ENCODE measurements at places on chromosomes 5 and 9.
A peak's percentile ranks its signal among the peaks of the same experiment; 100 is the strongest.

GRCh38 chr5:84885485-84886258, 501.0 kb upstream of the EDIL3 start:
- peak; percentile 55 for DNase-seq

DNA sequence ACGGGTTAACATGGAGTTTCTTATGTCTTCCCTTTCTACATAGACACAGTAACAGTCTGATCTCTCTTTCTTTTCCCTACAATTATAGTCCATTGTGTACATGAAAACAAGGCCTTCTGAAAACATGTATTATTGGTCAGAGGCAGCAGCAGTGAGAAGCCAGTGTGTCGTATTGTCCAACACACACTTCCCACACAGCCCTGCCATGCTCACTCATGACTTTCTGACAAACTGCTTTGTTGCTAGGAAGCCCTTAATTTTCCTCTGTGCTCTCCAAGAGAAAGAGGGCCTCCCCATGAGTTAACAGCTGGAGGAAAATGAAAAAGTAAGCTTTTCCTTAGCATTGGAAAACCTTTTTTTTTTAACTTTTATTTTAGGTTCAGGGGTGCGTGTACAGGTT, 56.4 kb upstream of the N4BP3 start:
- no peak for DNase-seq

DNA sequence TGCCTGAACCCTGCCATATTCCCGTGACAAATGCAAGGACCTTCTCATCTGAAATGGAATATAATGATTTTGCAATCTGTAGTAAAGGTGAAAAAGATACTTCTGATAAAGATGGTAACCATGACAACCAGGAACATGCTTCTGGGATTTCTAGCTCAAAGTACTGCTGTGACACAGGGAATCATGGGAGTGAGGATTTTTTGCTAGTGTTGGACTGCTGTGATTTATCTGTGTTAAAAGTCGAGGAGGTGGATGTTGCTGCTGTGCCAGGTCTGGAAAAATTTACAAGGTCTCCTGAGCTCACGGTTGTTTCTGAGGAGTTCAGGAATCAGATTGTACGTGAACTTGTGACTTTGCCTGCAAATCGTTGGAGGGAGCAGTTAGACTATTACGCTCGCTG, 33.5 kb downstream of the AOPEP start:
- DNase-seq: no peak

GRCh38 chr9:83000765-83001164, 62.2 kb downstream of the RASEF start:
- no peak for DNase-seq

GRCh38 chr9:93577975-93578682, 1.7 kb downstream of the PHF2 start:
- DNase-seq: no peak

DNA sequence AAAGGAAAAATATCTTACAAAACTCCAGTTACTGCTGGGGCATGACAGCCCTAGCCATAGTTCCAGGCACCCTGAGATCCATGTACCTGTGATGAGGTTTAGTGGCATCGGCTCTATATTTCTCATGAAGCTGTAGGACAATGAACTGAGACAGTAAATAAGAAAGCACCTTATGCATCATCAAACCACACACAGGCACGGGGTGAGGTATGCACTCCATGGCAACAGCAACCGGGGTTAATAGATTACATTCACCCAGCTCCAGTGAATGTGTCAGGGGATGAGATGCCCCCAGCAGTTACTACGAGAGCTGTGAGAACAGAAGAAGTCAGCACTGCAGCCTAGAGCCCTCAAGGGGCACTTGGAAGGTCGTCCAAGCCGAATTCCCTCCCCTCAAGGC, 162.0 kb upstream of the S1PR3 start:
- DNase-seq: no peak

DNA sequence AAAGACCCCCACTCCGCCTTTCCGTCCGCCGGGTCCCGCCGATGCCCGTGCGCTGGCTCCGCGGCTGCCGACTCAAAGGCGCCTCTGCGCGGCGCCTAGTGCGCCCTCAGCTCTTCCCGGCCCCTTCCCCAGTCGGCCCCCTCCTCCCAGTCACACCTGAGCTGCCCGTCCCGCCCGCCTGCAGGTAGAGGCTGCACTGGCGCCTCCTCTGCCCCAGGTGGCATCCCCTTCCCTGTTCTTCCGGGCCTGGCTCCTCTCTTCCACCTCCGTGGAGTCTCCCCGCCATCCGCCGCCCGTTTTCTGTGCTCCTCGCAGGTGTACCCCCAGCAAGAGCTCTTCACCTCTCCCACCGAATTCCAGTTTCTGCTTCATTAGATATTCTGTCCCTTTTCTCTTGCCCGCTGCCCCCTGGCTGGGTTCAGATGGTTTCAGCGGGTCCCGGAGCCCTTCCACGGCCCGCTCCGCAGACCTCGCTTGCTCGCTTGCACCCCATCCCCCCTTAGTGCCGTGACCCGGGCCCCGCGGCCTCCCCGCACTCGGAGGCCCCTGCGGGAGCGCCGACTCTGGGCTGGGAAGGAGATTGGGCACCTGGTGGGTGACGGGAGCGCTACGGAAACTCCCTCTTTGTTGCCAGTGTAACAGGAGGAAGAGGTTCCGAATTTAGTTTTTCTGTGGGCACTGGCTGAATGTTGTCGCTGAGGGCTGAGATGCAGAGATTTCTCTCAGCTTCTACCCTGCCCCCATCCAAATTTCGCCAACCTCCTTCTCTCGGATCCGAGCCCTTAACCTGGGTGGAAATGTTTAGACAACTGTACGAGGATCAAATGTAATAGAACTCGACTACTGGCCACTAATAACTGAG, 809 bp downstream of the SLC44A1 start:
- no peak for DNase-seq

- no peak for DNase-seq
Observed at GRCh38 chr5:141313711-141314110, 6.9 kb downstream of the TAF7 start.

GRCh38 chr5:37751227-37751626, 88.6 kb downstream of the GDNF start:
- no peak for DNase-seq

GRCh38 chr5:10607666-10608073, 43.8 kb downstream of the ANKRD33B start:
- DNase-seq: peak; percentile 37

- DNase-seq: no peak
Observed at GRCh38 chr5:179110528-179110927, 50.4 kb downstream of the ZNF354C start.

GRCh38 chr5:113538313-113538712, 24.8 kb downstream of the YTHDC2 start:
- no peak for DNase-seq

GRCh38 chr5:177358370-177358819, 671 bp downstream of the RGS14 start:
- no peak for DNase-seq

- peak; percentile 53 for DNase-seq
Observed at GRCh38 chr9:109781541-109782197, 1.7 kb downstream of the PALM2AKAP2 start.

DNA sequence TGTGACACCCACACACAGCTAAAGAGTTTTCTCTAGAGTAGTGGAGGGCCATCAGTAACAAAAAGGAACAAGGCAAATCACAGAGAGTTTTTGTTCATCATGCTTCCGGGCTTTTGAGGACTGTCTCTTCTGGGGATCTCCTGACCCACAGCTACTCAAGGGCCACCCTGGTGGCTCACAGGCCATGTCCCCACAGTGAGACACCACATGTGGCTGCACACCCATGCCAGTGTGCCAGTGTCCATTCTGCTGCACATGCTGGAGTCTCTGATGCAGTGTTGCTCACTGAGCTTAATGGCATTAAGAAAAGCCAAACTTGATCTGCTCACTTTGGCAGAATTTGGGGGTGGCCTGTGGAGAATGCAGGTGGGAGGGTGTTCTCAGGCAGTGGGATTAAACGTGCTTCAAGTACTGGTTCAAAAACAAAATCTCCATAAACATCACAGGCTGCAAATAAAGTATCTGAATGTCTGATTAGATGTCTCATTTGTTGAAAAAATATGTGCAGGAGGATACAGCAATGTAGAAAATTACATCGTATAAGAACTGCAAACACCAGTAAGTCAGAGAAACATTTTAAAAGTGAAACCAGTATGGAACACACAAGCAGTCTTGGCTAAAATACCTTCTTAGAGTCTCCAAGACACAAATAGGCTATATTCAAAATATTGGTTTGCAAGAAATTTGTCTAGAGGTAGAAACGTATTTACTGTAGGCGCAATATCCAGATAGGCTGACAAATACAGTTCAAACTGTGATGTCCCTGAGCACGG, 11.0 kb downstream of the FREM1 start:
- no peak for DNase-seq

GRCh38 chr5:62017092-62017491, 288.9 kb upstream of the KIF2A start:
- peak; percentile 30 for DNase-seq

GRCh38 chr5:158670201-158670600, 429.5 kb downstream of the EBF1 start:
- no peak for DNase-seq

GRCh38 chr9:18208166-18209059, 265.5 kb upstream of the ADAMTSL1 start:
- peak; percentile 27 for DNase-seq

GRCh38 chr9:113997610-113998009, 80.5 kb downstream of the AMBP start:
- no peak for DNase-seq

GRCh38 chr5:171272996-171273970, 35.8 kb upstream of the TLX3 start:
- peak; percentile 34 for DNase-seq

DNA sequence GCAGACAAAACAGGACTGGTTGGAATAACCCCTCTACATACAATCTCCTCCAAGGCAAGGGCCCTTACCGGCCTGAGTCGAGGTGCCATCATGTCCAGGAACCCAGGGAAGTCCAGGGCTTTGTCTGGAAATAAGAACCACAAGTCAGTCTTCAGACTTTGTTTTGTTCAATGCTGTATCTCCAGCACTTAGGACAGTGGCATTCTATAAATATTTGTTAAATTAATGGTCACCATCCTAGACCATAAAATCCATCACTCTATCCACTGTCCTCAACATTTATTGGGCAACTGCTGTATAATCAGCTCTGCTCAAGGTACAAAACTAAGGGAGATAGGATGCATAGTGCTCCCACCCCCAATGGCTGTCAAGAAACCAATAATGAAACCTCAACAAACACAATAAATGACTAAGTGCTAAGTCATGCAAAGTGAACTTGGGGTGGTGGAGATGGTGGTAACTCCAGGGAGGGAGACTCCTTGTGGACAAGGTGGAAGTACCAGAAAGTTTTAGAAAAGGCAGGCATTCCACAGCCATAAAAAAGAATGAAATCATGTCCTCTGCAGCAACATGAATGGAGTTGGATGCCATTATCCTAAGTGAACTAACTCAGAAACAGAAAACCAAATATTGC, 5.0 kb downstream of the RELL2 start:
- peak; percentile 73 for DNase-seq

DNA sequence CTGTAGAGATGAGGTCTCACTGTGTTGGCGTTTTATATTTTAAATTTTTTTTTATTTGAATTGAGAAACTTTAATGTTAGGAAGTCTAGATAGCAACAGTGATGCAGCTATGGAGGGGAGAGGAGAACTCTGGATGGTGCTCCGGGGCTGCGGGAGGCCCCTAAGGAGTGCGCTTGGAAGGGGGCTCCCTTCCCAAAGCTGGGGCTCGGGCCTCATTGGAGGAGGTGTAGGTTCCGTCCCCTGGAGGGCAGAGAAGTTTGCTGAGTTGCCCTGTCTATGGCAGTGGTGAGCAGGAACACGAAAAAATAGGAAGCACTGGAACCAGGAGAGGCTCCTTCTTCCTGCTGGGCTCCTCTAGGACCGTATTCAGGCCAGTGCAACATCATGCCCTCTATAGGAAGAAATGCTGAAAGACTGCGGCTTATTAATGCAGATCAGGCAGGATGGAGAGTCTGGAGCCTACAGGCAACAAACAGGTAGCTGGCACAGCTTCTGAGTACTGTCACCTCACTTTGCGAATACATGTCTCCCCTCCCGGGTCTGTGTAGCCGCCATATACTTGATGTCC, 16.1 kb downstream of the AHRR start:
- peak; percentile 66 for DNase-seq

GRCh38 chr5:90807496-90807895, 248.9 kb downstream of the ADGRV1 start:
- no peak for DNase-seq

- DNase-seq: no peak
Observed at GRCh38 chr5:99285606-99286005, 356.8 kb upstream of the CHD1 start.

DNA sequence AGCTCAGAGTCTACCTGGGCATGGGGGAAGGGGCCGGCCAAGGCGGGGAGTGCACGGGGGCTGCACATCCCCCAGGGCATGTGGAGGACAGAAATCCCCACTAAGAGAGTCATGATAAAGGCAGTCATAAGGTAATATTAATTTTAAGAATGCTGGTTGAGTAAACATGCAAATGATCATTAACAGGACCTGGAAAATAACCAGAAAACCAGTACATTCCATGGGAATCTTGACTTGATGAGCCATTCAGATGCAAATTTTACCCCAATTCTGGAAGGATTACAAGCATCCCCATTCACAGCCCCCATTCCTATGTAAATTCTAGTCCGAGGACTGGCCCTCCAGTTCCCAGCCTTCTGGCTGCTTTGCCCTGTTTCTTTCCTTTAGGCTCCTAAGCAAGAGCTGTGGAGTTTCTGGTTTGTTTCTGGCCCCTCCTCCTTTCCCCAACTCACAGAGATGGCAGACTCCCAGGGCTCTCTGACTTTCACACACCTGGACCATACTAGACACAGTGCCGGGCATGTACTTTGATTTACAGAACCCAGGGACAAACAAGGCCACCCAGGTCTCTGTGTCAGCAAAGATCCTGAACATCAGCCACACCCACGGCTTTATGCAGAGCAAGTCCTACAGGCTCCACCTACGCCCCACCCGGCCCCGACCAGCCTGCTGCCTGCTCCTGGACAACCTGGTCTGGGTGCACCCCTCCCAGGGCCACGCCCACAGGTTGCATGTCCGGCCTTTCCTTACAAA, 62.7 kb downstream of the SEMA4D start:
- DNase-seq: no peak

DNA sequence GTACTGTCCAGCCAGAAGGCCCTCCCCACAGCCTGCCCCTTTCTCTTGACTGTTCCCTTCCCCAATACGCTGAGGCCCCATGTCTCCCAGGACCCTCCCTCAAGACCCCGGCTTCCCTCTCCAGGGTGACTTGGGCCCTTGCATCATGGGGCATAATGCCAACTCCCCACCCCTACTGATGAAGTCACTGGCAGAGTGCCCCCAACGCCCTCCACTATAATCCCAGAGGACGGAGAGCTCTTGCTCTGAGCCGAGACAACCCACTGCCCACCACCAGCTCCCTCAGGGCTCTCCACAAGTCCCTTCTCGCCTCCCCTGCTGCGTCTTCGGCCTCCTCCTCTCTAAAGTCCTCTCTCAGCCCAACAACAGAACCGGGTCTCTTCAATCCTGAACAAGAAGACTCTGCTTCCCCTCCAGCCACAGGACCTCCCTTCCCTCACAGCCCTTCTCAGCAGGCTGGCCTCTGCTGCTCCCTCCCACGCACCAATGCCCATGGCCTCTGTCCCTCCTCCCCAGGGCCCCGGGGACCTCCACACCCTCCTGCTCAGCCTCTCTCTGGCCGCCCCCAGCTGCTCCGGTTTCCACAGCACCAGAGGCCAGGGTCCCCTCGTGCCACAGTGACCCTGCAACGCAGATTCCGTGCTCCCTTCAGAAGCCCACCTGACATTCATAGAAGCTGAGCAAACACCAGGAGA, 47.6 kb downstream of the ADAMTS2 start:
- no peak for DNase-seq

Data from fibroblast of skin of scalp (primary cell).